Left ventricle myocardium inferior (tissue), 1 donor: ENCODE measurements at places on chromosomes 6 and 20. TPM values are rescaled to one million over a fixed set of nuclear protein-coding genes. Genes with fewer than 3 reads are reported as not detected.

GRCh38 chr20:62830821-62831220 is 14.0 kb downstream of the COL9A3 start:
- H3K27ac ChIP-seq: no peak overlapping the region
- no peak for DNase-seq

The SLC44A4 gene
- 0.08 TPM for total RNA-seq

The MYLK2 gene
- 0.25 TPM for total RNA-seq

- DNase-seq: no peak
- H3K4me3 ChIP-seq: no peak overlapping the region
- H3K27ac ChIP-seq: no peak overlapping the region
- no peaks in the 10 kb centered on the region for H3K36me3 ChIP-seq
- no peaks in the 10 kb centered on the region for H3K4me1 ChIP-seq
These were observed 207.4 kb downstream of the BMP2 start for GRCh38 chr20:6974838-6975237.

The RIPOR3 gene
- 6.5 TPM for total RNA-seq

DNA sequence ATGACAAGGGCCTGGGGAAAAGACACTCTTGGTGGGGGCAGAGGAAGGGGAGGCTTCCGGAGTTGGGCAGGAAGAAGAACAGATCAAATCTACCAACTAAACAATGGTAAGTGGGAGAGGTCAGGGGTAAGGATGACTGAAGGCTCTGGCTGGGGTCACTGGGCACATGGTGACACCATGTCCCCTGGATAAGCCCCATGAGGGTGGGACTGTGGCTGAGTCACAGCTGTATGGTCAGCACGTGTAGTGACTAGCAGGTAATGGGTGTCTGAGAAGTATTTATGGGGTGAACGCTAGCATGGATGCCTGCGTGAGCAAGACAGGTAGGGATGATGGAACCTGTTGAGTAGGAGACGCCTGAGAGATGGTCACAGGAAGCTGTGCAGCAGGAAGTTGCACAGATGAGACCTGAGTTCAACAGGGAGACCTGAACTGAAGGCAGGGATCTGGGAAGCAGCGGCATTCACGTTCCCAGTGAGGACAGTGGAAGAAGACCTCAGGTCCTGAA is 64.5 kb upstream of the SNX9 start:
- peaks cover 46% of the 10 kb centered on the region for H3K4me1 ChIP-seq
- H3K36me3 ChIP-seq: no peaks in the 10 kb centered on the region
- no peak overlapping the region for H3K27ac ChIP-seq
- no peaks in the 10 kb centered on the region for H3K27me3 ChIP-seq

The C6orf141 gene
- total RNA-seq: 0.41 TPM

The TRERF1 gene
- total RNA-seq: 1.4 TPM

- H3K4me3 ChIP-seq: no peak overlapping the region
- H3K4me1 ChIP-seq: no peaks in the 10 kb centered on the region
- H3K27me3 ChIP-seq: no peaks in the 10 kb centered on the region
- DNase-seq: no peak
- H3K27ac ChIP-seq: no peak overlapping the region
These were observed 176.6 kb upstream of the FERMT1 start for GRCh38 chr20:6299456-6299855.

The PRDM13 gene
- not detected for total RNA-seq

The FLRT3 gene
- total RNA-seq: 0.05 TPM

GRCh38 chr20:10774357-10774943 is 100.7 kb upstream of the JAG1 start:
- no peak overlapping the region for H3K4me3 ChIP-seq
- no peak for DNase-seq
- H3K4me1 ChIP-seq: no peaks in the 10 kb centered on the region
- no peaks in the 10 kb centered on the region for H3K27me3 ChIP-seq
- H3K27ac ChIP-seq: peak overlapping the region; percentile 47
- H3K36me3 ChIP-seq: no peaks in the 10 kb centered on the region

GRCh38 chr6:6796818-6797217 is 208.3 kb downstream of the LY86 start:
- no peak overlapping the region for H3K4me3 ChIP-seq
- no peak for DNase-seq
- no peaks in the 10 kb centered on the region for H3K4me1 ChIP-seq
- H3K27ac ChIP-seq: no peak overlapping the region
- no peaks in the 10 kb centered on the region for H3K36me3 ChIP-seq

- H3K36me3 ChIP-seq: peaks cover 12% of the 10 kb centered on the region
- no peak overlapping the region for H3K4me3 ChIP-seq
- no peaks in the 10 kb centered on the region for H3K27me3 ChIP-seq
- DNase-seq: no peak
- peaks cover 23% of the 10 kb centered on the region for H3K4me1 ChIP-seq
- no peak overlapping the region for H3K27ac ChIP-seq
These were observed 205.4 kb downstream of the PREX1 start for GRCh38 chr20:48622421-48622820.

The EDN1 gene
- 5.9 TPM for total RNA-seq

DNA sequence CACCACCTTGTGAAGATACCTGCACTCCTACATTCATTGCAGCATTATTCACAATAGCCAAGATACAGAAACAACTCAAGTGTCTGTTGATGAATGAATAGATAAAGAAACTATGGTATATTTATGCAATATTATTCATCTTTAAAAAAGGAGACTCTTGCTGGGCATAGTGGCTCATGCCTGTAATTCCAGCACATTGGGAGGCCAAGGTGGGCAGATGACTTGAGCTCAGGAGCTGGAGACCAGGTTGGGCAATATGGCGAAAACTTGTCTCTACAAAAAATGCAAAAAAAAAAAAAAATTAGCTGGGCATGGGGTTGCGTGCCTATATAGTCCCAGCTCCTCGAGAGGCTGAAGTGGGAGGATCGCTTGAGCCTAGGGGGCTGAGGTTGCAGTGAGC is 119.8 kb downstream of the GJA1 start:
- H3K4me1 ChIP-seq: no peaks in the 10 kb centered on the region
- H3K27ac ChIP-seq: no peak overlapping the region
- DNase-seq: no peak
- H3K4me3 ChIP-seq: no peak overlapping the region

DNA sequence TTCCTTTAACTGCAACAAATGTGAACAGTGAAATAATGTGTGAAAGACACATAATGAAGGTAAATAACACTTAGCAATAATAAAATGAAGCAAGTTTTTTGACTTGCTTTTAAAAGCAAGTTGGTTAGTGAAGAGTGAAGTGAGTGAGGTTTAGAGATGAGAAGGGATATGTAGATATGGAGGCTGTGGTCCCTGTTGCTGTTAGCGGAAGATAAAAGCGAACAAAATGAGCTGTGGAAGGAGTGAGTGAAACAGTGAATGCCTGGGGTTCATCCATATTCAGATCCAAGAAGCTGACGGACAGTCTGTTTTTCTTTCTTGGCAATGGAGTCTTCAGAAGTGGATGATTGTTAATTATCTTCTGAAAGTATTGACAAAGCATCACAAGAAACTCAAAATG is 23.5 kb downstream of the ZBTB9 start:
- no peaks in the 10 kb centered on the region for H3K4me1 ChIP-seq
- DNase-seq: no peak
- no peak overlapping the region for H3K27ac ChIP-seq

GRCh38 chr6:24940311-24940917 is 4.7 kb upstream of the RIPOR2 start:
- no peaks in the 10 kb centered on the region for H3K27me3 ChIP-seq
- no peak overlapping the region for H3K27ac ChIP-seq
- DNase-seq: no peak
- no peaks in the 10 kb centered on the region for H3K36me3 ChIP-seq
- no peaks in the 10 kb centered on the region for H3K4me1 ChIP-seq
- no peak overlapping the region for H3K4me3 ChIP-seq

- H3K4me3 ChIP-seq: peak overlapping the region; percentile 41
- H3K4me1 ChIP-seq: peaks cover 88% of the 10 kb centered on the region
These were observed 44.4 kb downstream of the DSTN start for GRCh38 chr20:17614176-17614811.

- no peak for DNase-seq
- no peaks in the 10 kb centered on the region for H3K36me3 ChIP-seq
- no peak overlapping the region for H3K27ac ChIP-seq
- no peaks in the 10 kb centered on the region for H3K4me1 ChIP-seq
- no peaks in the 10 kb centered on the region for H3K27me3 ChIP-seq
These were observed 279.0 kb upstream of the ZFP64 start for GRCh38 chr20:52470561-52470960.

GRCh38 chr20:20939006-20939405 is 167.2 kb downstream of the LINC00237 start:
- peaks cover 37% of the 10 kb centered on the region for H3K27me3 ChIP-seq
- DNase-seq: no peak
- H3K36me3 ChIP-seq: no peaks in the 10 kb centered on the region
- no peaks in the 10 kb centered on the region for H3K4me1 ChIP-seq
- H3K4me3 ChIP-seq: no peak overlapping the region

GRCh38 chr6:141561154-141561553 is 571.6 kb upstream of the GJE1 start:
- H3K4me3 ChIP-seq: no peak overlapping the region
- no peaks in the 10 kb centered on the region for H3K36me3 ChIP-seq
- no peak overlapping the region for H3K27ac ChIP-seq
- no peaks in the 10 kb centered on the region for H3K27me3 ChIP-seq

DNA sequence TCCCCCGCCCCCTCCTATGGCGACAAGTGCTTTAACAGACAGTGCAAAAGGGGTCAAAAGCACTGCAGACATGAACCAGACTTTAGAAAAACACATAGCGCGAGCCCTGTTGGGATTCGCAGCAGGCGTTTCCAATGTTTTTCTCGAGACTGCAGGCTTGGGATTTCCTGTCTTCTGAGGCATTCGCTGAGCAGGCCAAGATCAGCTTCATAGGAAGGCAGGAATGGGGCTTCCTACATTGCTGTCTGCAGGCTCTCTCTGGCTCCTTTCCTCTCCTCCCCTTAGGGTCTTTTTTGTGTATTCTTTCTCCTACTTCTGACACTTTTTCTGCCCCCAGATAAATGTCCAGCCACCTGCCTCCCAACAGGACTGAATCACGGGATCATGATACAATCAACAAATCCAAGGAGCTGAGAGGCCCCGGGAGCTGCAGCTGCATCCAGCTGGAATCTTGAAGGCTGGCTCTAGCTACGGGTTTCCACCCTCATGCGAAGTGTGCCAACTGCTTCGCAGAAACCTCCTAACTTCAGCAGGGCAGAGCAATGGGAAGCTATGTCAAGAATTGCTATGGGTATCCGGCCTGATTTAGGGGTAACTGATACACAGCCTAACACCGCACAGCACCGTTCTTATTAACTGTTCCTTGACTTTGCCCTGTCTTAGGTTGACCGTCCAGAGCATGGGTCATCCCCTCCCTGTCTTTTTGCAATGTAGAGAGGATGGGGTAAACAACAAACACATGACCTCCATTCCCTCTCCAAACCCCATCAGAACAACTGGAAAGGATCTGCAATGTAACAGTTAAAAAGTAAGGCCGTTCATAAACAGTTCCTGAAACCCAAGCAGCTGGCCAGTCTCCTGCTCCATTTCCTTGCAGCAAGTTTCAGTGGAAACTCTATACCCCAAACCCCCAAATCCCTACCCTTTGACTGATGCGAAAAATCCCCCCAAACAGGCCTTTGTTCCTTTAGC is 31.5 kb downstream of the SNX5 start:
- H3K4me3 ChIP-seq: no peak overlapping the region
- peaks cover 39% of the 10 kb centered on the region for H3K4me1 ChIP-seq
- H3K27ac ChIP-seq: peak overlapping the region; percentile 71
- DNase-seq: peak; percentile 76

GRCh38 chr20:53574819-53575218 is 18.8 kb downstream of the ZNF217 start:
- no peak for DNase-seq
- no peak overlapping the region for H3K4me3 ChIP-seq
- H3K27me3 ChIP-seq: no peaks in the 10 kb centered on the region
- peaks cover 36% of the 10 kb centered on the region for H3K4me1 ChIP-seq
- H3K27ac ChIP-seq: no peak overlapping the region
- peaks cover 81% of the 10 kb centered on the region for H3K36me3 ChIP-seq

DNA sequence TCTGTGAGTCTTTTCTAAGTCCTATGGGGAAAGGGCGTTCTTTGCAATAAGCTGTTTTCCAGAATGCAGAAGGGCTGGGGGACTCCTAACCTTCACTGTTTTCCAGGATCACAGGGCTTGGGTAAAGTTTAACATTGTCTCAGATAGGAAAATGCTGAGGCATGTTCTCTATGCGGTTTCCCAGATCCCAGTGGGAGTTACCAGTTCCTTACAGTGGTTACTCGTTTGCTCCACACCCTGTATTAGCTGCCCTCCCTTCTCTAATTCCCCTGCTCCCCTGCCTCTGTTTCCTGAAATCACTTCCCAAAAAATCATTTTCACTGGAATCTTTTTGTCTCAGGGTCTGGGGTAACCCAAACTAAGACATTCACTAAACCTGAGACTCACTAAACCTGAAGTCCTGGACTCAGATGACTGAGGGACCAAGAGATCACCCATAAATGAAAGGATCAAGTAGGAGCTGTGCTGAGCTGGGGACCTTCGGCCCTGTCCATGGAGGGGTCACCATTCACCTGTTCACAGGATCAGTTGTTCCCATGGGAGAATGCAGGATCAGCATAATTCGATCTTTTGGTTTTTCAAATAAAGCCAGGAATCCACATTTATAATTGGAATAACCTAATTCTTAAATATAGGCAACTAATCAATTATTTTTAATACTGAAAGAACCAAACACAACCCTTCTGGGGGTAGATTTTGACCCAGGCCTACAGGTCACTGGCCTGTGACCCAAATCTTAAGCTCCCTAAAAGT is 76.2 kb downstream of the ISM1 start:
- DNase-seq: no peak
- H3K36me3 ChIP-seq: no peaks in the 10 kb centered on the region
- H3K27ac ChIP-seq: no peak overlapping the region
- H3K27me3 ChIP-seq: no peaks in the 10 kb centered on the region
- no peaks in the 10 kb centered on the region for H3K4me1 ChIP-seq

DNA sequence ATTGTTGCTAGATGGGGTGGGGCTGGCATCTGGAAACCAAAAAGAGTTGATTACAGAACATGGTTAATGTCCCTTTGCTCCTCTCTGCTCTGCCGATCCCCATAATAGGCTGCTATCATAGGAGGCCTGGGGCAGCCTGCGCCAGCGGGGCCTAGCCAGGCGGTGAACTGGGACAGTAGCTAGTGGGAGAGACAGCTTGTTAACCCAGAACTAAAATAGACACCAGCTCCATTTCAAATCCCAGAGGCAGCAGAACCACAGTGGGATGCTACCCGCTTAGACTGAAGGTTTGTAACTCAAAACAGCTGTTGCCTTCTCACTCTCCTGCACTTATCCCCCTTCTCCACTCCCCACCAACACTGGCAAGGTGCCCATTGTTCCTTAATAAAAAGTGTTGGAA is 98.5 kb downstream of the SSR1 start:
- H3K27ac ChIP-seq: peak overlapping the region; percentile 82
- no peaks in the 10 kb centered on the region for H3K27me3 ChIP-seq

DNA sequence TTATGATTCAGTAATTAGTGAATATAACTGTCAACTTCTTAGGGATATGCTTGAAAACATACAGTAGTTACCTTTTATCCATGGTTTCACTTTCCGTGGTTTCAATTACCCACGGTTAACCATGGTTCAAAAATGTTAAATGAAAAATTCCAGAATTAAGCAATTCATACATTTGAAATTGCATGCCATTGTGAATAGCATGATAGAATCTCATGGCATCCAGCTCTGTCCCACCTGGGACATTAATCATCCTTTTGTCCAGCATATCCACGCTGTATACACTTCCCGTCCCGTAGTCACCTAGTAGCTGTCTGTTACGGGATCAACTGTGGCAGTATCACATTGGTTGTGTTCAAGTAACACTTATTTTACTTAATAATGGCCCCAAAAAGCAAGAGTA is 781.7 kb upstream of the CITED2 start:
- no peak for DNase-seq
- no peaks in the 10 kb centered on the region for H3K36me3 ChIP-seq
- no peak overlapping the region for H3K4me3 ChIP-seq
- H3K27me3 ChIP-seq: no peaks in the 10 kb centered on the region

GRCh38 chr6:137427656-137428290 is 66.4 kb downstream of the OLIG3 start:
- H3K27ac ChIP-seq: no peak overlapping the region
- no peaks in the 10 kb centered on the region for H3K36me3 ChIP-seq
- H3K27me3 ChIP-seq: peaks cover 45% of the 10 kb centered on the region
- H3K4me3 ChIP-seq: no peak overlapping the region

The KCNG1 gene
- 0.30 TPM for total RNA-seq
